ENCODE measurements at places on chromosomes 13 and 19. TPM values are rescaled to one million over a fixed set of nuclear protein-coding genes. Genes with fewer than 3 reads are reported as not detected.

- no peak for DNase-seq
Measured at GRCh38 chr13:43537124-43537523, 249.6 kb downstream of the ENOX1 start.

DNA sequence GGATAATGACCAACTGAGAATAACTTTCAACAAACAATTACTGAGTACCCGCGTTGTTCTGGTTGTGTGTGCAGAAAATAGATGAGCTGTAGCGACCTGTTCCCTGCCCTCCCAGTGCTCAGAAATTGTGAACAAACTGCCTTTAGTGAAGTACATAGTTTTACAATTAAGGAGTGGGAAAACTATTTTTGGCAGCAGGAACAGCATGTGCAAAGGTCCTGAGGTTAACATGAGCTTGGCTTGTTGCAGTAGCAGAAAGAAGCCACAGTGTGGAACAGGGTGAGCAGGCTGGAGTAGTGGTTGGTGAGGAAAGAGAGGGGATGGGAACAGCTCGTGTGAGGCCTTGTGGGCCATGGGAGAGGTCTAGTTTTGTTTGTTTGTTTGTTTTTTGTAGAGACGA is 16.0 kb downstream of the RYR1 start:
- DNase-seq, result no peak

The ARGLU1 gene
- total RNA-seq, result 242 TPM

The CEACAM4 gene
- total RNA-seq, result not detected

DNA sequence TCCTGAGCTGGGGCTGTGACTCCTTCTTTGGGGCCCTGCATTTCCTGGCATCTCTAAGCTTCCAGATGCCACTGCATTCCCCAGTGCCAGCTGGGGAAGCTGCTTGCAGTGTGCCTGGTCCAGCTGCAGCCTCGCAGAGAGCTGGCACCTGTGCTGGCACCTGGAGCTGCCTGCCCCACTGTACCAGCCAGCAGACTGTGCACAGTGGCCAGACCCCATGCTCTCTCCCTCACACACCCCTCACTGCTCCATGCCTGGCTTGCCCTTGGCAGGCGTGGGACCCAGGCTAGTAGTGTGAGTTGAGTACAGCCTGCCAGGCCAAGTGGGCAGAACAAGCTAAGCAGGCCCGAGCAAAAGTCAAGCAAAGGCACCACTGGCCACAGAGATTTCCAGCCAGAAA is 327.5 kb downstream of the NDFIP2 start:
- DNase-seq, result no peak

- DNase-seq, result no peak
Measured at GRCh38 chr13:111663953-111664421, 343.5 kb downstream of the TEX29 start.

The SPACA4 gene
- not detected for total RNA-seq

The PNPLA6 gene
- total RNA-seq, result 129 TPM

DNA sequence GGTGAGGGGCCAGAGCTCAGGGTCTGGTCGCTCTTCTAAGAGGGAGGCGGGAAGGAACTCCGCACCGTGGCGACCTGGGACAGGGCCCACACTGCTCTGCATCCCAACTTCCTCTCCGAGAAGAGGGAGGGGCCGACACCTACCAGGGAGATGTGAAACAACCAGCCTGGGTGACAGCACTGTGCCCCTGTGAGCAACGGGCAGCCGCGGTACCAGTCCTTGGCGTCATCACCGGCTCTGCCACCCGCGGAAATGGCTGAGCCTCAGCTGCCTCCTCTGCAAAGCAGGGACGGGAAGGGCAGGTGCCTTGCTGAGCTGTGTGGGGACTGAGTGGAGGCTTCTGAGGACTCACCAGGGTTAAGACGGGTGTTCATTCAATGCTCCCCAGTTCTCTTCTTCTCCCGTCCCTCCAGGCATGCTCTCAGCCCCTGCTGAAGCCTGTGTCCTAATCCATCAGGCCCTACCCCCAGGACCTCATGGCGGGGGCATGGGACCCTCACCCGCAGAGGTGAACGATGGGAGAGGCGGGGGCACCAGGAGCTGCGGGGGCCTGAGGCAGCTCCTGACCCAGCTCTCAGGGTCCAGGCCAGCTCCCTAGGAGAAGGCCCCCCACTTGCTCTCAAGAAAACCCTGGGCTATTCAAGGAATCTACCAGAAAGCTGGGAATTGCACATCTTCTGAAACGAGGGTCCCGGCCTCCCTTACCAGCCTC is 9.3 kb downstream of the ZNF787 start:
- DNase-seq, result no peak

GRCh38 chr19:15418579-15419412 is at the start of gene AKAP8L:
Gene AKAP8L (minus strand): TSS chr19:15418988. CDS start chr19:15418923, 65 bp downstream.
- DNase-seq, result peak; percentile 94

GRCh38 chr13:106296723-106297122 is 238.7 kb downstream of the EFNB2 start:
- no peak for DNase-seq

The ZNF528 gene
- total RNA-seq, result 3.9 TPM

- DNase-seq, result no peak
Measured at GRCh38 chr13:34174671-34175145, 356.8 kb downstream of the RFC3 start.

DNA sequence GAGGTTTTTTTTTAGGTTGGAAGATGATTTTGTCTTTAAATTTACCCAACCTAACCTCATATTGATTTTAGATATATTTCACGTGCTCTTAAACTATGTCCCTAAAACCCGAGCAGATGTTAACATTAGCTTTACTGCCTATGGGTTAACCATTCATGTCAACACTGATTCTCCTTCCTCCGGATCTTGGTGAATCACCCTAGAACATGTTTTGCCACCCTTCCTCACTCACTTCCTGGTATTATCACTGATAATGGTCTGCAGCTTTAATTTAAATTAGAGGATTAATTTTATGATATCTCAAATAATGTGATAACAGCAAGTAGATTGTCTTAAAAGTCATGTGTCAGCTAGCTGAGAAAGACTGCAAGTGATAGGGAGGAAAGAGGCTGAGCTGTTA is 31.9 kb downstream of the HTR2A start:
- DNase-seq, result no peak

DNA sequence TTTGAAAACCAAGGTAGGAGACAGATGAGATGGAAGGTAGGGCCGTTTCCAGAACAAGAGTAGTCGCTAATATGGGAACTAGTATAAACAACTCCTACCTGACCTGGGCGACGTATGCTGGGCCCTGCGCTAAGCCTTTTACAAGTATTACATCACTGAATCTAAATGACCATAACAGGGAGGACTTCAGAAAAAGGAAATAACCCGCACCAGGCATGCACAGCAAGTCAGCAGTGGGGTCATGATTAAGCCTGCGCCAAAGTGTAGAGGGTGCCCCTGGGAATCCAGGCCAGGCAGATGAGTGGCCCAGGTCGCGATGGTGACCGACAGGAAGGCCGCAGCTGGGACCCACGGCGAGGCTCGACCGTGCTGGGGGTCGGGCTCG is 613 bp downstream of the ATP13A1 start:
- no peak for DNase-seq

All from endothelial cell (in vitro differentiated cells).